ENCODE measurements at places on chromosomes 7 and 10.
A peak's percentile ranks its signal among the peaks of the same experiment; 100 is the strongest.

GRCh38 chr10:81995254-81995653, 120.3 kb downstream of the NRG3 start:
- no peak for DNase-seq

GRCh38 chr10:75464478-75465449, 33.3 kb downstream of the LRMDA start:
- no peak for DNase-seq

GRCh38 chr7:3206771-3207191, 94.3 kb upstream of the SDK1 start:
- DNase-seq = no peak

DNA sequence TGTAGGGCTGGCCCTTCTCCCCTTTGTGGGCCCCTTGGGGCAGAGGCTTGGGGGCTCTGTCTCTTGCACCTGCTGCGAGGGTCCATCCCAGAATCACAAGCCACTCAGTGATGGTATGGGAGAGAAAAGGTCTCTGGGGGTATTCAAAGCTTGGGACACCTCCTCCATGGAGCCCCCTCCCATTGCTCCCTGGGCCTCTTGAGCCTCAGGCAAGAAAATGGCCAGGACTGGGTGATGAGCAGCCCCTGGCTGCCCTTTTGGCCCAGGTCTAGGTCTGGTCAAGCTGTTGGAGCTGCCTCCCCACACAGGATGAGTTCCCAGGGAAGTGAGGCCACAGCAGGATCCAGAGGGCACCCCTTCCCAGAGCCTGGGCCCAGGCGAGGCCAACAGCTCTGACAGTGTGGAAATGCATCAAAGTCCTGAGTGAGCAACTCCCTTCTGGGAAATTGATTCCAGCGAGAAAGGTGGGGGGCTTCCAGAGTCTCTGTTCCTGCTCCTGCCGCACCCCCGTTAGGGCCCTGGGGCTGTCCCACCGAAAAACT, 3.4 kb upstream of the MYL7 start:
- no peak for DNase-seq

DNA sequence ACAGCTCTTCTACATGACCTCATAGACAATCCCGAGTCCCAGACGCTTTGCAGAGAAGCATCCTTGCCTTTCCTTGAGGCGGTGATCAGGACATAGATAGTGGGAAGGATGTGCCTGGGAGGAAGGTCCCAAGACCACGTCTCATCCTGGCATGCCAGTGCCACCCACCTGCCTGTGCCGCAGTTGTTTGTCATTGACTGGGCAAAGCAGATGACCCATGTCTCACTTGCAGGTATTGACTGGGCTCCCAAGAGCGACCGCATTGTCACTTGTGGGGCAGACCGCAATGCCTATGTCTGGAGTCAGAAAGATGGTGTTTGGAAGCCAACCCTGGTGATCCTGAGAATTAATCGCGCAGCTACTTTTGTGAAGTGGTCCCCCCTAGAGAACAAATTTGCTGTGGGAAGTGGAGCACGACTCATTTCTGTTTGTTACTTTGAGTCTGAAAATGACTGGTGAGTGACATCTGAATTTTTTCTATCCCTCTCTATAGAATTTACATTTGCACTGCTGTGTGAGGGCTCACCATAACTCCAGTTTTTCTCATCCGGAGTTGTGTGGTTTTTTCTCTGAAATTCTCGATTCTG, 18.5 kb downstream of the ARPC1A start:
- no peak for DNase-seq

GRCh38 chr10:59181668-59182067, 5.2 kb downstream of the PHYHIPL start:
- DNase-seq = peak; percentile 34

DNA sequence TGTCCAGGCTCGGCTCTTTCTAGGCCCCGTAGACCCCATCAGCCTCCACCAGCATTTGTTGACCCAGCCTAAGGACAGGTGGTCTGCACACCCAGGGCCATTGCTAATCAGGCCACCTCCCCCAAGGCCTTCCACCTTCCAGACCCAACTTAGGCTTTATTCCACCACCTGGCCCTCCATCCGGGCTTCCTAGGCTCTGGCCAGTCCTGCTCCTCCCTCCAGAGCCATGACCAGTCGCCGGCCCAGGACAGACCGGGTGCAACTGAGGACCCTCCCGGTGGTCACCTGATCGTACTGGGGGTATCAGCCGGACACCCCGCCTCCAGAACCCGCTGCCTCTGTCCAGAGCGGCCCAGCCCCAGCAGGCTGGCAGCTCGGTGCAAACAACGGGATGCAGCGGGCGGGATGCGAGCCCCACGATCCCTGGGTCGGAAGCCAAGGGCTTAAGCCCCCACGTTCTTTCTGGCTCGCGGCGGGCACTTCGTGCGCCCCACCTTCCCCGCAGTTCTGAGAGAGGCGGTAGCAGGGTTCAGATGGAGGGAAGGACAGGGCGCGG, 545 bp downstream of the NACAD start:
- no peak for DNase-seq

- no peak for DNase-seq
Observed at GRCh38 chr7:38374507-38374906, 101.1 kb upstream of the TARP start.

DNA sequence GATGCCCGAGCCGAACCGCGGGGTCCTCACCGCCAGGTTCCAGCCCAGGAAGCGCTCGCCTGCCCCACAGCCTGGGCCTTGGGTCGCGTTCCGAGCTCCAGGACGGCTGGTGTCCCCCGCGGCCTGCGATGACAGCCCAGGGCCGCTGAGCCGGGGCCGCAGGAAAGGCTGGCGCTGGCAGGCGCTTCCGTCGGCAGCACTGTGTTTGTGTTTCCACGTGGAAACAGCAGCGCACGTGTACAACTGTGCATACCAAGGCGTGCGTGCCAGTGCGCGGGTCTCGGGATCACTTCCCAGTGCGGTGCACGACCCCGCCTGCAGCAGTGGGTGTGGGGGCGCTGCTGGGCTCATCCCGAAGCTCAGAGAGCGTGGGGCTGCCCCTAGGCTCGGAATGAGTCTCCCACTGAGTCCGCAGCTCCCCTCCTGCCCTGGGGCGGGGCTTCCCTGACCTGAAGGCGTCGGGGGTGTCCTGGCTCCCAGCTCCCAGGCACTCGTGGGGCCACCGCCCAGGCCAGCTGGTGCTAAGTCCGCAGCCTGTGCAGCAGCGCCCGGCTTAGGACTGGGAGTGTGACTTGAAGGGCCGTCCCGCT, 17.2 kb downstream of the AP5Z1 start:
- no peak for DNase-seq

DNA sequence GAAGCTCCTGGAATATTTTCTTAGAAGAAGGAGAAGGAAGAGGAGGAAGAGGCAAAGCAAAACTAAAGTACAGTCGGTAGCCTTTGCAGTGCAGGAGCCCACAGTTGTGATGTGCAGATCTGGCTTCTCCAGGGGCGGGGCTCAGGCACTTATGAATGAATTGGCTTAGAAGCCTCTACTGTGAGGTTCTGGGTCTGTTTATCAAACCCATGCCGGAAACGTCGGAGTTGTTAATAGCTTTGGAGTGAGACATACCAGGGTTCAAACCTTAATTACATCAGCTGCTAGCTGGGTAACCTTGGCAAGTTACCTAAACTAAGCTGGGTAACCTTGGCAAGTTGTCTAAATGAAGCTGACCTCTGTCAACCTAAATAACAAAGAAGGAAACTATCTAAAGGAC, 89.3 kb upstream of the PITRM1 start:
- no peak for DNase-seq

GRCh38 chr7:33550979-33551378, 354.4 kb upstream of the BMPER start:
- DNase-seq = no peak

- no peak for DNase-seq
Observed at GRCh38 chr10:119342335-119342734, 135.0 kb downstream of the GRK5 start.

- no peak for DNase-seq
Observed at GRCh38 chr10:9228771-9229170, 1174.3 kb downstream of the GATA3 start.

GRCh38 chr10:103447187-103447586, 5.0 kb downstream of the CALHM2 start:
- no peak for DNase-seq

- DNase-seq = no peak
Observed at GRCh38 chr10:70909326-70909935, 21.1 kb upstream of the PCBD1 start.

GRCh38 chr10:132723330-132723970, 62.5 kb downstream of the NKX6-2 start:
- no peak for DNase-seq

DNA sequence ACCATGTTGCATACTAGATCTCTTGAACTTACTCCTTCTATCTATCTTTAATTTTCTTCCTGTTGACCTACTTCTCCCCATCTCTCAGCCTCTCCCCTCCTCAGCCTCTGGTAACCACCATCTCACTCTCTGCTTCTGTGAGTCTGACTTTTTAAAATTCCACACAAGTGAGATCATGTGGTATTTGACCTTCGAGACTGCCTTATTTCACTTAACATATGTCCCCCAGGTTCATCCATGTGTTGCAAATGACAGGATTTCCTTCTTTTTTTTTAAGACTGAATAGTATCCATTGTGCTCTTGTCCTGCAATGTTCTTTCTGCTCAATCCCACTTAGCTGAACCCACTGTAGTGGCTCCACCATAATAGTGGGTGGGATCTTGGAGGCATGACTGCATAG, 51.4 kb upstream of the DNAJC1 start:
- peak; percentile 7 for DNase-seq

DNA sequence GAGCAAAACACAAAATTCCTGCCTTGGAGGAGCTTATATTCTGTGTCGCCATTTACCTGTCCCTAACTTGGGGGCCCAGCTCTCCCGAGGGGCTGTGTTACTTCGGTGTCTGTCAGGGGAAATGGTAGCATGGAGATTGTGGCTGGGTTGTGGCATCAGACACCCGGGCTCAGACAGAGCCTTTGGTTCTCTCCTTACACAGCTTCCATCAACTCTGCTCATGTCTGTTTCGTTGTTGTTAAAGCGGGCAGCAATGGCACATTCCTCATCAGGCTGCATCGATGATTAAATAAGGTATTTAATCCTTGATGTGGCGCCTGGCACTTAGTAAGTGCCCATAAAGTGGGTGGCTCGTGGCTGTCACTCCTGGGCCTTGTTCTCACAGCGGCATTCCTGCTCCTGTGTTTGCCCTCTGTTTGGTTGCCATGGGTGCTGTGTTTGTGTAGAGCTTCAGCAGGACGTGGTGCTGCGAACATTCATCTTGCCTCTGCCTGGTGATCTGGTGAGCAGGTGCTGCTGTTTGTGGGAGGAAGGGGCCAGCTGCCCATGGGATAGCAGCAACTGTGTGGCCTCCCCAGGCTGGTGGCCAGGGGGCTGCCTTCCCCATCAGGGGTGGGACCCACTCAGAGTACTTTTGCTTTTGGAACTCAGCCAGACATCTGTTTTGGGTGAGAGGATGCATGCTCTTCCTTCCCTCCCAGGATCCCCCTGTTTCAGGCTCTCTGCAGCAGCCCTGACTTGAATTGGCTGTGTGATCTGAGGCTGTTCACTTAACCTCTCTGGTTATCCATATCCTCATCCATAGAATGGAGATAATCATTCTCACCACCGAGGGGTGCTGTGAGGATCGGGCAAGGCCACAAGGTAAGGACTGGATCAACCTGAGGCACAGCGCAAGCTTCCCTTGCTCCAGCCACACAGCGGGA, 207.2 kb upstream of the SVIL start:
- DNase-seq = peak; percentile 80

DNA sequence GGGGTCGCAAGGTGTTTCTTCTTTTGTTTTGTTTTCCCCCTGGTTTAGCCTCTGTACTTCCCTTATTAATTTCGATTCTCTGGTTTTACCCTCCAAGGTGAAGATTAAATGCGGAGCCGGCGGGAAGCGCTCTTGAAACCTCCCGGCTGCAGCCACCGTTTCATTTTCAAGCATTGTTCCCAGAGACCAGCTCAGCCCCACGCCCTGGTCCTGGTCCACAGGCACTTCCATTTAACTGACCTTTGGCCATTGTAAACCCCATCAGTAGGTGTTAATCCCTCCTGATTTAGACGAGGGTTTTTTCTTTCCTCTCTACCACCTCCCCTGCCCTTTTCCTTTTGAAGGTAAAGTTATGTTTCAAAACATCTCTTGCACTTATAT, 39.2 kb upstream of the ENO4 start:
- no peak for DNase-seq

DNA sequence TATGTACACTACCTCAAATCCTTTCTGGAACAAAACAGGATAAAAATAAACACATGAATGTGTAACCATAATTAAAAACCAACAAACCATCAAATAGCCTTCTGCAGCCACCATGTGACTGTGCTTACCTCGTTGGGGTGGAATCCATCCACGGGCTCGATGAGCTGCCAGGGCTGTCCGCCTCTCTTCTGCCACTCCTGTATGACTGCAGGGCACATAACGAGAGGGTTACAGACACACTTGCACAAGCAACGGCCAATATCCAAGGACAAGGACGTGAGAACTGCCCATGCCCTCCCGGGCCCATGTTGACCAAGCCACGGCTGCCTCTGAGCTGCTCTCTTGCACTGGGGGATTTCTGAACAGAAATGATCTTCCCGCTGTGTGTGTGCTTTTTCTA, 132.2 kb downstream of the ANLN start:
- DNase-seq = no peak

DNA sequence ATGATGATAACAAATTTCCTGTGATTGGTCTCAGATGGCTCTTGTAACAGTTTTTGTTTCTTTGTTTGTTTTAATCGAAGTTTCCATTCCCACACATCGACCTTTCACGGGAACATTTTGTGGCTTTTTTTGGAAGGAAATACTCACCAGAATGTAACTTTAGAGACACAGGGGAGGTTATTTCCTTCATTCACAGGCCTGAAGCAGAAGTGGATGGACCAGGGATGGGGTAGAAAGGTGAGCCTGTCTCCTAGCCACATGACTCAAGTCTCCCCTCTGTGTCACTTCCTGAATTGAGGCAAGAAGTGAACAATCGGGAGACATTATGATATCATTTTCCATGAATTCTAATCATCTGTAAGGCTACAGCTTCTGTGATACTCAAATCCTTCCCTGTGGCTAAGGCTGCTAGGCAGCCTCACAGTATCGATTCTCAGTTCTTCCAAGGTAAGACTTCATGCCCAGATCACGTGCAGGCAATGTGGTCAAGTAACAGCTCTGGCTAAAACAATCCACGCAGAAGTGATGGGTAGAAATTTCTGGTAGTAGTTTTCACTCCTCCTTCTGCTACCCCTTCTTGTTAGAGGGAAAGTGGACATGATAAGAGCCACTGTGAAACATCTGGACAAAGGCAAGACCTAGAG, 203.9 kb upstream of the NEBL start:
- DNase-seq = no peak

GRCh38 chr7:76291351-76292212, 10.9 kb upstream of the HSPB1 start:
- peak; percentile 59 for DNase-seq

Measured in retinal pigment epithelial cell (primary cell).